H4 (cell line): ENCODE measurements at places on chromosomes 7 and 10. TPM values are rescaled to one million over a fixed set of nuclear protein-coding genes. Genes with fewer than 3 reads are reported as not detected.

Gene POLR2J2
- 0.15 TPM in 1 of 2 replicates, not detected in the other for total RNA-seq

Gene GLCCI1
- 6.7 and 8.1 TPM in 2 replicates for total RNA-seq

Gene RARRES2
- not detected in 2 replicates for total RNA-seq

Gene FZD1
- total RNA-seq, result 6.1 and 6.9 TPM in 2 replicates

Gene AUTS2
- total RNA-seq, result 4.1 and 4.7 TPM in 2 replicates

Gene NUTM2A
- 0.37 TPM in 1 of 2 replicates, not detected in the other for total RNA-seq

Gene PNLIP
- not detected in 2 replicates for total RNA-seq
